Naive thymus-derived CD8-positive, alpha-beta T cell (primary cell): ENCODE measurements at places on chromosomes 2 and 18.

- no peak for DNase-seq
Observed at GRCh38 chr2:9207641-9208311, 1.2 kb downstream of the ASAP2 start.

GRCh38 chr2:236179236-236180075, 11.3 kb upstream of the GBX2 start:
- no peak for DNase-seq

DNA sequence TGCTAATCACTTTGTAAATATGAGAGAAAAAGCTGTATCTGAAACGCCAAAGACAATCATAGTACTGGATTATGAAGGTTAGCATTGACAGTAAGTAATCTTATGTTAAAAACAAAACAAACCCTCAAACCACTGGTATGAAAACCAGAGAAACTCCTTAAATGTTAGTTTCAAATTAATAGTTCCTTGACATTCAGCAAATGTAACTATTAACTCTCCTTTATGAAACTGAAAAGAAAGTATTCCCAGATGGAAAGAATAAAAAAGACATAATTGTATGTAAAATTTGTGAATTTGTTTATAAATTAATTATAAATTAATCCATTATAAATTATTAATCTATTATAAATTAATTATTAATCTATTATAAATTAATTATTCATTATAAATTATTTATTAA, 12.3 kb downstream of the FASTKD1 start:
- no peak for DNase-seq

DNA sequence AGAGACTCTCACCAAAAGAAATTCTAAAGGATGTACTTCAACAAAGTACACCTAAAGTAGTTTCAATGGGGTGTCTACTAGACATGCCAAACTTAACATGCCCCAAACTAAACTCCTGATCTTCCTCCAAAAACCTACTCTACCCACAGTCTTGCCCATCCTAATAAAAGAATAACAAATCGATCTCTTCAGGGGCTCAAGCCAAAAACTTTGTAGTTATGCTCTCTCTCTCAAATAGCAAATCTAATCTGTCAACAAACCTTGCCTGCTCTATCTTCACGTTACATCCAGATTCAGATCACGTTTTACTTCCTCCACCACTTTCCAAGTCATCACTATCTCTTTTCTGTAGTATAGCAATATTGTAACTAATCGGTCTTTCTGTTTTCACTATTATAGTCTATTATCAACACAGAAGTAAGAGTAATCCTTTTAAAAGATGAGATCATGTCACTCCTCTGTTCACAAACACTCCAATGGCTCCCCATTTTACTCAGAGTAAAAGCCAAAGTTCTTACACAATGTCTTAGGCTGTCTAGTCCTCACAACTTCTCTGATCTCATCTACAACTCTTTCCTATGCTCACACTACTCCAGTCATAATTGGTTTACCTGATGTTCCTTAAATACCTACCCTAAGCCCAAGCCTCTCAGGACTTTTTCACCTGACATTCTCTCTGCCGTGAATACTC, 79.9 kb downstream of the THADA start:
- DNase-seq: no peak

DNA sequence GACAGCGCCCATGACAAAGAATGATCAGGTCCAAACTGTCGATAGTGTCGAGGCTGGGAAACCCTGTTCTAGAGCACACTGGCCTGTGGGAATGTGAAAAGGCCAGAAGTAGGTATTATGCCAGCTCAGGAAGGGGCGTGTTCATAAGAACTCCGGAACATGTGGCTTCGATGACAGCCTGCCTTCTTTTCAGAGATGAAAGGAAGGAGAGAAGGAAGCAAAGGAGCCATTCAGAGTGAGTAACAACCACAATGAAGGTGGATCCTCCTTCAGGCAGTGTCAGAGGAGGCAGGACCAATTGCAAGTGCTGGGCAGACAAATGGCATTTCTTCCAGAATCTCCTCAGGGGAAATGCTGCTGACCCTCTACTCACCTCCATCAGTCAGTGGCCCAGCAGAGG, 58.5 kb downstream of the NCKAP5 start:
- no peak for DNase-seq

GRCh38 chr2:203535078-203535783, at the start of gene RAPH1:
TSS of gene RAPH1 (minus strand) at chr2:203535301. CDS start at chr2:203495353, 39,948 bp downstream.
- DNase-seq: peak; percentile 27

- no peak for DNase-seq
Observed at GRCh38 chr18:40283560-40283959, 1671.5 kb upstream of the PIK3C3 start.
